GM23338 (cell line): ENCODE measurements at places on chromosomes 13 and 19. TPM values are rescaled to one million over a fixed set of nuclear protein-coding genes. Genes with fewer than 3 reads are reported as not detected.

GRCh38 chr13:24203811-24204210 lies 43.3 kb downstream of the SPATA13 start:
- H3K27me3 ChIP-seq = no peaks in the 10 kb centered on the region
- DNase-seq = no peak
- H3K36me3 ChIP-seq = no peaks in the 10 kb centered on the region
- H3K27ac ChIP-seq = no peak overlapping the region
- no peak overlapping the region for H3K4me3 ChIP-seq
- peaks cover 18% of the 10 kb centered on the region; the same call in 1 of the 2 replicates for H3K4me1 ChIP-seq

GRCh38 chr19:46746281-46747057 lies at the start of gene STRN4:
Gene STRN4 (minus strand): TSS chr19:46746450. CDS start chr19:46746430, 20 bp downstream.
- no peaks in the 10 kb centered on the region for H3K27me3 ChIP-seq
- peak; percentile 64 for DNase-seq
- peak within 1 kb of the TSS; percentile 93 for H3K4me3 ChIP-seq

DNA sequence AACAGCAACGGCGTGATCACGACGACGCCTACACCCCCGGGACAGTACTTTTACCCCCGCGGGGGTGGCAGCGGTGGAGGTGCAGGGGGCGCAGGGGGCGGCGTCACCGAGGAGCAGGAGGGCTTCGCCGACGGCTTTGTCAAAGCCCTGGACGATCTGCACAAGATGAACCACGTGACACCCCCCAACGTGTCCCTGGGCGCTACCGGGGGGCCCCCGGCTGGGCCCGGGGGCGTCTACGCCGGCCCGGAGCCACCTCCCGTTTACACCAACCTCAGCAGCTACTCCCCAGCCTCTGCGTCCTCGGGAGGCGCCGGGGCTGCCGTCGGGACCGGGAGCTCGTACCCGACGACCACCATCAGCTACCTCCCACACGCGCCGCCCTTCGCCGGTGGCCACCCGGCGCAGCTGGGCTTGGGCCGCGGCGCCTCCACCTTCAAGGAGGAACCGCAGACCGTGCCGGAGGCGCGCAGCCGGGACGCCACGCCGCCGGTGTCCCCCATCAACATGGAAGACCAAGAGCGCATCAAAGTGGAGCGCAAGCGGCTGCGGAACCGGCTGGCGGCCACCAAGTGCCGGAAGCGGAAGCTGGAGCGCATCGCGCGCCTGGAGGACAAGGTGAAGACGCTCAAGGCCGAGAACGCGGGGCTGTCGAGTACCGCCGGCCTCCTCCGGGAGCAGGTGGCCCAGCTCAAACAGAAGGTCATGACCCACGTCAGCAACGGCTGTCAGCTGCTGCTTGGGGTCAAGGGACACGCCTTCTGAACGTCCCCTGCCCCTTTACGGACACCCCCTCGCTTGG lies 966 bp downstream of the JUNB start:
- peak overlapping the region; percentile 83 for H3K4me3 ChIP-seq
- H3K36me3 ChIP-seq = no peaks in the 10 kb centered on the region
- H3K27ac ChIP-seq = peak overlapping the region; percentile 90; the same call in 1 of the 2 replicates
- DNase-seq = peak; percentile 94
- peaks cover 42% of the 10 kb centered on the region for H3K4me1 ChIP-seq

- DNase-seq = no peak
- H3K4me1 ChIP-seq = no peaks in the 10 kb centered on the region
- H3K27ac ChIP-seq = no peak overlapping the region
- peaks cover 54% of the 10 kb centered on the region for H3K36me3 ChIP-seq
- no peak overlapping the region for H3K4me3 ChIP-seq
Observed at GRCh38 chr19:2850256-2850925, 9.1 kb downstream of the ZNF555 start.

DNA sequence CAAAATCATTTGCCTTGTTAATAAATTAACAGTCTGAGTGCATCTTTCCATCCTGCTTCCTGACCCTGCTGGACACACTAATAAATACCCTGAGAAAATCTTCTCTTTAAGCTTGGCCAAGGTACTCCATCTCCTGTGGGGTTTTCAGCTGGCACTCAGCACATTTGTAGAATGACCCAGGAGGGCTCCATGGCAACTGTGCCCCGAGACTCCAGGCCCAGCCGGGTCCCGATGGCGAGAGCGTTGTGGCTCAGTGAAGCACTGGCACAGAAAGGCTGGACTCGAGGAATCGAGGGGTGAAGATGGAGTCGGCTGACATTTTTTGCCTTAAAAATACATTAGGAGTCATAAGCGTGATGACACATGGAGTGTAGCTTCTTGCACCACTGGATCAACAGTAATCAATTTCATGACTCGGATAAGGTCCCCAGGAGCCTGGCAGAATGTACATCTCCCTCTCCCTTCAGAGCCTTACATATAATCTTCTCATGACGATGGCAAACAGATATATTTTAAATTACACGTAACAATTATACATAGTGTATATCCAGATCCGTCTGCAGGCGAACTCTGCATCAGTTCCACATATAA lies 85.4 kb downstream of the SLC7A1 start:
- no peak overlapping the region for H3K4me3 ChIP-seq
- H3K27ac ChIP-seq = no peak overlapping the region
- no peaks in the 10 kb centered on the region for H3K36me3 ChIP-seq

DNA sequence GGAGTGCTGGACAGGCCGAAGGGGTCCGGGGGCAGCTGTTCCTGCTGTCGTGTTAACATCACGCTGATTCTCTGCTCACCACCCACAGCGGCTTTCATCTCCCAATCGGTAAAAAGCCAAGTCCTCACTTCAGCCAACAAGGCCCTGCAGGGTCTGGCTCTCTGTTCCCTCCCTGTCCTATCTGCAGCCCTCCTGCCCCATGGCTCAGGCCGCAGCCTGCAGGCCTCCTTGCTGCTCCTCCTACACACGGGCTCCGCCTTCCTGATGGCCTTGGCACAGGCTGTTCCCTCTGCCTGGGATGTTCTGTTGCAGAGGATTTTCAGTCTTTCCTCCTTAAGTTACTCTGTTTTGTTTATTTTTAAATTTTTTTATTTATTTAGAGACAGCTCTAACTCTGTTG lies 22.2 kb downstream of the FUZ start:
- H3K36me3 ChIP-seq = no peaks in the 10 kb centered on the region; the same call in 1 of the 2 replicates
- no peaks in the 10 kb centered on the region for H3K4me1 ChIP-seq
- H3K4me3 ChIP-seq = no peak overlapping the region
- no peaks in the 10 kb centered on the region for H3K27me3 ChIP-seq

- peaks cover 12% of the 10 kb centered on the region for H3K4me1 ChIP-seq
- DNase-seq = peak; percentile 65
- H3K27me3 ChIP-seq = no peaks in the 10 kb centered on the region
- H3K27ac ChIP-seq = peak overlapping the region; percentile 83; the same call in 1 of the 2 replicates
Observed at GRCh38 chr19:17235300-17235970, 9.4 kb downstream of the OCEL1 start.

- DNase-seq = peak; percentile 58
- H3K27ac ChIP-seq = no peak within 1 kb of the TSS
- H3K27me3 ChIP-seq = peaks cover 47% of the 10 kb centered on the region
- H3K4me1 ChIP-seq = peaks cover 12% of the 10 kb centered on the region
Observed at GRCh38 chr13:25371875-25372283, at the start of gene ATP8A2. Gene ATP8A2 (plus strand): TSS chr13:25371974. CDS start chr13:25372213, 239 bp downstream.

DNA sequence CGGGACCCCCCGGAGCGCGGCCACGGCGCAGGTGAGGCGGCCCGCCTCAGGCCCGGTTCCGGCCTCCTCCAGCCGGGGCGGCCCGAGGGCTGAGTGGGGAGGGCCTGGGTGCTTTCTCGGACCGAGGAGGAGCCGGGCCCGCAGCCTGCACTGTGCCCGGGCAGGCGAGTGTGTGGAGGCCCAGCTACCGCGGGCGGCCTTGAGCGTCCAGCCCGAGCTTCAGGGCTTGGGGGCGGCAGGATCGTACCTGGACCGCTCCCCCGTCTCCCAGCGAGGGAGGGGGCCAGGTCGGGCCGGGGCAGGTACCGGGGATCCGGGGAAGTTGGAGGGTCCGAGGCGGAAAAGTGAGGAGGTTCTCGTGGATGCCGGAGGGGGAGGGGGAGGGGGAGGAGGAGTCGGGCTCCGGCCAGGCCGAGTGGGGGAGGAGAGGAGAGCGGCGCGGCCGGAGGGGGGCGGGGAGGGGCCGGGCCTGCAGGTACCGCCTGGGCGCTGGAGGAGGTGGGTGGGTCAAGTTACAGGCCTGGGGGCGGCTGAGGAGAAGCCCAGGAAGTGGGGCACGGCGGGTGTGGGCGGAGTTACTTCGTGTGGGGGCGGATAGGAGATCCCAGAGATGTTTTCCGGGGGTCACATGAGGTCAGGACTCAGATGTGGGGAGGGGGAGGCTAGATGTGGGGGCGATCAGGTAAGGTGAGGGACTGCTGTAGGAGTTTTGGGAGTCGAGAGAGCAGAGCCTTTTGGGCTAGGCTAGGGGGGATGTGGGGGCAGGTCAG lies 545 bp downstream of the NACC1 start:
- peak overlapping the region; percentile 96 for H3K4me3 ChIP-seq
- peak overlapping the region; percentile 95 for H3K27ac ChIP-seq
- peaks cover 37% of the 10 kb centered on the region for H3K4me1 ChIP-seq
- peak; percentile 97 for DNase-seq
- H3K36me3 ChIP-seq = peaks cover 9% of the 10 kb centered on the region; the same call in 1 of the 2 replicates

- no peak overlapping the region for H3K4me3 ChIP-seq
- H3K27ac ChIP-seq = no peak overlapping the region
- no peaks in the 10 kb centered on the region for H3K4me1 ChIP-seq
- no peaks in the 10 kb centered on the region for H3K36me3 ChIP-seq
- no peaks in the 10 kb centered on the region for H3K27me3 ChIP-seq
- peak; percentile 50 for DNase-seq
Observed at GRCh38 chr13:72651144-72651543, 76.3 kb downstream of the MZT1 start.

- H3K27me3 ChIP-seq = peaks cover 21% of the 10 kb centered on the region
- peak overlapping the region; percentile 66 for H3K4me3 ChIP-seq
- DNase-seq = no peak
- H3K4me1 ChIP-seq = peaks cover 22% of the 10 kb centered on the region
- H3K36me3 ChIP-seq = no peaks in the 10 kb centered on the region
Observed at GRCh38 chr13:29427937-29428309, 167.6 kb downstream of the SLC7A1 start.

DNA sequence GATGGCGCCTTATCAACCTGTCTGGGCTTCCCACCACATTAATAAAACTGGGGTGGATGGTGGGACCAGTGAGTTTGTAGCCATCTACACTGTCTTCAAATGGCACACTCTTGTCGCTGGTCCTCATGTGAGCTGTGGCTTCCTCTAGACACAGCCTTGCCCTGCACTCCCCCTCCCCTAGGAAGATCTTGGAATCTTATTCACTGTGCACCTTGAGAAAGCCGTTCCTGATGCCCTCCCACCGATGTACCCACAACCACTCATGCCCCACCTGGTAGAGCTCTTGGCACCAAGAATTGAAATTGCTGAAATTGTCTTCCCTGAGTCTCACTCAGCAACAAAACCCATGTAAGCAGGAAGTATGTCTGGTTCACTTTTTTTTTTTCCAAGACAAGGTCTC lies 146.0 kb downstream of the PTPRS start:
- DNase-seq = no peak
- H3K27me3 ChIP-seq = no peaks in the 10 kb centered on the region
- H3K36me3 ChIP-seq = no peaks in the 10 kb centered on the region
- H3K4me1 ChIP-seq = peaks cover 4% of the 10 kb centered on the region; the same call in 1 of the 2 replicates
- no peak overlapping the region for H3K4me3 ChIP-seq

DNA sequence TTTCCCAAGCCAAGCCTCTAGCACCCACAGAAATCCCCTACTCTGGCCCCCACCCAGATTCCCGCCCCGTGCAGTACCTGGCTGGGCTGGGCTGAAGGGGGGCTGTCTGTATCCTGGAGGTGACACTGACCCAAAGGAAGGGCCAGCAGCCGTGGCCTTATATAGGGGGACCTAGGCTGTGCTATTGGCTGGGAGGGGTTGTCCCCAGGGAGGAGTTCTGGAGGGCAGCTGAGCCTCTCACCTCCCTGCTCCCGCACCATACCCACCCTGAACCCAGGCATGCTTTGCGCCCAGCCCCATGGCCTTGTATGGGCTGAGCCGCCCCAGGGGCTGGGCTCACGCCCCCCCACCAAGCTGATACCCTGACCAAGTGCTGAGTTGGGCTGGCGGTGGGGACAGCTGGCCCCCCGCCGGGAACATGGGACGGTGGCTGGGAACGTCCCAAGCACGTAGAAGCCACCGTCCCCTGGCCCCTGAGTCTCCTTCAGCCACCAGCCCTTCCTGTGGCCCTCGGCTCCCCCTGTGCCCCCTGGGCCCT lies at the start of gene CKM:
Gene CKM (minus strand): TSS at position 132 of the 538 bp plus-strand sequence. CDS start 3,162 bp downstream, outside the sequence.
- no peak within 1 kb of the TSS for H3K27ac ChIP-seq
- peaks cover 35% of the 10 kb centered on the region for H3K27me3 ChIP-seq
- H3K36me3 ChIP-seq = no peaks in the 10 kb centered on the region
- no peak for DNase-seq

DNA sequence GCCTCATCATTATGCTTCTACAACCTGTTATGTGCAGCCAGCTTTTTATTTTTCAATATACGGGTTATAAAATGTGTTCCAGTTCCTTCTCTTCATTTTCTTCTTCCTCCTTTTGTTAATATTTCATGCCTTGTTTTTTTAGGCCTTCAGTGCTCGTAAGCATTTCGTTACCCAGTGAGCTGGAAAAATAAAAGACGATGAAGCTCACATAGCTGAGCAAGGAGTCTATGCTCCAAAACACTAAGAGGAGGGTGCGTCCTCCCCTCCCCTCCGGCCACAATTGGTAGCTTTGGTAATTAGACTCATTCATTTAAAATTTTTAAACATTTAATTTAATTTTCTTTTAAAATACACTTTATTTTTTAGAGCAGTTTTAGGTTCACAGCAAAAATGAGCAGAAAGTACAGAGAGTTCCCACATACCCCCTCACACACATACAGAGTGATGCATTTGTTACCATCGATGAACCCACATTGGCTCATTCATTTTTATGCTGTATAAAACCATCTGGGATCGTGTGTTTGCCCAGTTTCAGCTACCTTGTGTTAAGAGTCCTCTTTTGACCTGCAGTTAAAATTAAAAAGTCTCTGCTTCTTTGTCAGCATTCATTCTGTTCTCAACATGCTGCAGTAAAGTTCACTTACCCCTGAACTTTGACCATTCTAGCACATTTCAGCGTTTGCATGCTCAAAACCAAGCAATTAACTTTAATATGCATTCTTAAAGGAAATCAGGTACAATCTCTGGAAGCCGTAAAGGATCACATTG lies 223.9 kb downstream of the LACC1 start:
- H3K36me3 ChIP-seq = 0 out of 2 replicates have a peak, but pooled peaks cover 5% of the 10 kb centered on the region
- no peaks in the 10 kb centered on the region for H3K27me3 ChIP-seq
- no peak for DNase-seq
- no peaks in the 10 kb centered on the region for H3K4me1 ChIP-seq
- H3K4me3 ChIP-seq = no peak overlapping the region

GRCh38 chr19:7500811-7501450 lies 12.1 kb upstream of the PEX11G start:
- peak overlapping the region; percentile 52 for H3K4me3 ChIP-seq
- peak; percentile 96 for DNase-seq
- H3K27ac ChIP-seq = no peak overlapping the region
- peaks cover 13% of the 10 kb centered on the region for H3K4me1 ChIP-seq
- H3K36me3 ChIP-seq = no peaks in the 10 kb centered on the region

GRCh38 chr19:49142866-49143335 lies 12.3 kb downstream of the HRC start:
- H3K4me1 ChIP-seq = peaks cover 20% of the 10 kb centered on the region
- no peak overlapping the region for H3K27ac ChIP-seq
- no peaks in the 10 kb centered on the region for H3K36me3 ChIP-seq
- H3K27me3 ChIP-seq = no peaks in the 10 kb centered on the region
- peak overlapping the region; percentile 64 for H3K4me3 ChIP-seq

MIA gene
- total RNA-seq = not detected in 2 replicates

SIGLEC9 gene
- not detected in 2 replicates for total RNA-seq

CLIP3 gene
- total RNA-seq = 12.4 and 19.1 TPM in 2 replicates

SULT2A1 gene
- not detected in 2 replicates for total RNA-seq

APOC4 gene
- total RNA-seq = not detected in 2 replicates

TRPM4 gene
- total RNA-seq = 11.6 and 16.5 TPM in 2 replicates

LILRA2 gene
- not detected in 2 replicates for total RNA-seq

SLC25A41 gene
- total RNA-seq = 0.35 TPM in 1 of 2 replicates, not detected in the other

MEDAG gene
- total RNA-seq = 0.97 and 1.7 TPM in 2 replicates
